CD4-positive, alpha-beta T cell treated with Interleukin-4 for 4 hours (primary cell): ENCODE measurements at places on chromosomes 2 and 18.

GRCh38 chr2:187475499-187476248 lies 27.6 kb upstream of the CALCRL start:
- peak; percentile 10 for DNase-seq

DNA sequence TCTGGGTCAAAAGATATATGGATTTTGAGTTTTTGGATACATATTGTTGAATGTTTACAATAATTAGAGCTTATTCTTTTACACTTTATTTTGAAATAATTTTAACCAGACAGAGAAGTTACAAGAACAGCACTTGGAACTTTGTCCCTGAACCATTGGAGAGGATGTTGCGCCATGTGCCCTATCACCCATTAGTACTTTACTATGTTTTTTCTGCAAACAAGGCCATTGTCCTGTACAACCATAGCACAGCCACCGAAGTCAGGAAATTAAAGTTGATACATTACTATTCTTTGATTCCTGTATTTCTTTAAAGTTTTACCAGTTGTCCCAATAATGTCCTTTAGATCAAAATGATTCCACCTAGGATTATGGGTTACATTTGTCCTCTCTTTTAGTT lies 188.8 kb downstream of the ACKR3 start:
- no peak for DNase-seq

- DNase-seq: no peak
These were observed 283.1 kb upstream of the CYRIA start for GRCh38 chr2:16948710-16949109.

DNA sequence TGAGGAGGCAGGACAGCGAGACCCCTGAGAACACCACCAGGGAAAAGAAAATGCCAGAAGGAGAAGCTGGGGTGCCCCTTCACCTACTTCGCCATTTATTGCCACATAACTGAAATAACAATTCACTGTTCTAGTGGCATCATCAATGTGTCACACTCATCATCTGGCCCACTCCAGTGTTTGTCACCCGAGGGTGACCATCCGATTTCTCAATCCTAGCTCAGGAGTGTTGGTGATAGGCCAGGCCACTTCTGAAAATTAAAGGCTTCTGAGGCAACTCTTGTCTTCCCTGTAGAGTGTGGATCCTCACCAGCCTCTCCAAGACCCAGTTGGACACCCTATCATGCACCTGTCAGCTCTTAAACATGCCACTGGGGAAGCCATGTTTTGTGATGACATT lies 62.9 kb upstream of the BZW1 start:
- DNase-seq: no peak

- DNase-seq: no peak
These were observed 35.2 kb downstream of the FAM228A start for GRCh38 chr2:24210106-24210455.

- no peak for DNase-seq
These were observed 251.2 kb upstream of the PARD3B start for GRCh38 chr2:204293884-204294747.

GRCh38 chr2:45804987-45805755 lies 153.7 kb downstream of the PRKCE start:
- DNase-seq: no peak

DNA sequence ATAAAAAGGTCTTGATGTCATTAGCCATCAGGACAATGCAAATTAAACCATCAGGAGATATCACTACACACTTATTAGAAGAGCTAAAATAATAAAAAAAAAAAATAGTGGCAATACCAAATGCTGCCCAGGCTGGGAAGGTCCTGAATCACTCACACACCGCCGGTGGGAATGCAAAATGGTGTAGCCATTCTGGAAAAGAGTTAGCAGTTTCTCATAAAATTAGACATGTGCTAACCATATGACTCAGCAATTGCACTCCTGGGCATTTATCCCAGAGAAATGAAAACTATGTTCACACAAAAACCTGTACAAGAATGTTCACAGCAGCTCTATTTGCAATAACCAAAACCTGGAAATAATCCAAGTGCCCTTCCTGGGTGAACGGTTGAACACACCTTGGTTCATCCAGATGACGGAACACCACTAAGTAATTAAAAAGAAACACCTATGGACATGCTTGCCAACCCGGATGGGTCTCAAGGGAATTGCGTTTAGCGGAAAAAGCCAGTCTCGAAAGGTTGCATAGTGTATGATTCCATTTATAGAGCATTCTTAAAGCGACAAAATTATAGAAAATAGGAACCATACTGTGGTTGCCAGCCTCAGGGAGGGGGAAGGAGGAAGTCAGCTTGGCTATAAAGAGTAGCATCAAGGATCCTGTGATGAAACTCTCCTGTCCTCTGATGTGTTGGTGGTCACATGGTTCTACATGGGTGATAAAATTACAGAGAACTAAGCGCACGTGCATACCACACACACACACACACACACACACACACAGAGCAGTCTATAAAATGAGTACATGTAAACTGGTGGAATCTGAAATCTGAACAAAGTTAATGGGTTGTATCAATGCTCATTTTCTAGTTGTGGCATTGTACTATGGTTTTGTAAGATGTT lies 4.6 kb downstream of the MBP start:
- DNase-seq: peak; percentile 79

GRCh38 chr18:26721854-26722564 lies 143.5 kb downstream of the AQP4 start:
- no peak for DNase-seq

DNA sequence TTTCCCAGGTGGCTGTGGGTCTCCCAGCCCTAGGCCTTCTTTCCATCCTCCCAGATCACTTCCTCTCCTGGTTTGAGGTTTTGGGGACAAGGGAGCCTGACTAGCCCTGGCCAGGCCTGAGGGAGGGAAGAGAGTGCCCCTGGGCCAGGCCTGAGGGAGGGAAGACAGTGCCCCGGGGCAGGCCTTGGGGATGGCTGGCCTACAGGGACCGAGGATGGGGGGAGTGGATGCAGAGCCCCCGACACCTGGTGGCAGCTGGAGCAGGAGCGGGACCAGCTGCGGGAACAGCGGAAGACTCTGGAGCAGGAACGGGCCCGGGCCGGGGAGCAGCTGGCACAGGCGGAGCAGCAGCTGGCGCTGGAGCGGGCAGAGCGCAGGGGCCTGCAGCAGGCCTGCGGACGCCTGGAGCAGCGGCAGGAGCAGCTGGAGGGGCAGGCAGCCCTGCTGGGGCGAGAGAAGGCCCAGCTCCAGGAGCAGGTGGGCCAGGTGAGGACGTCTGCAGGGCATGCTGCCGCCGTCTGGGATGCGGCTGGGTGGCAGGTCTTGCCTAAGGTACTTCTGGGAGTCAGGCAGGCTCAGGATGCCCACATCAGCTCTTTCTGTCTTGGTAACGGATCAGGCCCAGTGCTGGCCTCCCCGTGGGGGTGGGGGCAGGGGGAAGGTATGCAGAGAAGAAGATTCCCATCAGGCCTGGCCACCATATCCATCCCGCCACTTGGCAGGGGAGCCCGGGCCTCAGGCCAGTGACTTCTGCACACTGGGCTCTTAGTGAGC lies 29.2 kb downstream of the CROCC2 start:
- DNase-seq: no peak

GRCh38 chr18:30679285-30679930 lies 363.1 kb downstream of the DSC3 start:
- no peak for DNase-seq

GRCh38 chr2:19158211-19158610 lies 200.2 kb downstream of the OSR1 start:
- DNase-seq: no peak

DNA sequence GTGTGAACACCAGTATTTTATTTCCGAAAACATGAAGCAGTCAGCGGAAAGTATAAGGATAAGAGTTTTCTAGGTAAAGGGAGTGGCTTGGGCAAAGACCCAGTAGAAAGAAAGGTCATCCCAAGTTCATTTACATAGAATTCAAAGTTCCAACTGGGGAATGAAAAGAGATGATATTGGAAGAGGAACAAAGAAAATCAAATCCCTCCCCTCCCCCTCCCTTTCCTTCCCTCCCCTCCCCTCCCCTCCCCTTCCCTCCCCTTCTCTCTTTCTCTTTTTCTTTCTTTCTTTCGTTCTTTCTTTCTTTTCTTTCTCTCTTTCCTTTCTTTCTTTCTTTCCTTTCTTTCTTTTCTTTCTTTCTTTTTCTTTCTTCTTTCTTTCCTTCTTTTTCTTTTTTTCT lies 675.7 kb upstream of the NRXN1 start:
- DNase-seq: no peak

- DNase-seq: no peak
These were observed 296.9 kb upstream of the CDH19 start for GRCh38 chr18:66900837-66901236.

- no peak for DNase-seq
These were observed 113.4 kb downstream of the EIPR1 start for GRCh38 chr2:3264010-3264744.

GRCh38 chr2:191691016-191691735 lies 13.2 kb downstream of the NABP1 start:
- peak; percentile 81 for DNase-seq

DNA sequence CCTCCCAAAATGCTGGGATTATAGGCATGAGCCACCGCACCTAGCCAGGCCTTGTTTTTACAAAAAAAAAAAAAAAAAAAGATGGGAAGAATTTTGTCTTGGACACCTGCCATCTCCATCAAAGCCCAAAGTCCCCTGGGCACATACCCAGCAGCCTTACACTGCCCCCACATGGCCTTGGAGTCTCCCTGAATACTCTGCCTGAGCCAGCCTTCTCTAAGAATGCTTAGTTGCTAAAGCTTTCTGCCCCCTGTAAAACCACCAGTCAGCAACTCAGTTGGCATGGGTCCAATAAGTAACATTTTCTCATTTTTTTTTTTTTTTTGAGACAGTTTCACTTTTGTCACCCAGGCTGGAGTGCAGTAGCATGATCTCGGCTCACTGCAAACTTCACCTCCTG lies 40.6 kb downstream of the SPC25 start:
- no peak for DNase-seq

DNA sequence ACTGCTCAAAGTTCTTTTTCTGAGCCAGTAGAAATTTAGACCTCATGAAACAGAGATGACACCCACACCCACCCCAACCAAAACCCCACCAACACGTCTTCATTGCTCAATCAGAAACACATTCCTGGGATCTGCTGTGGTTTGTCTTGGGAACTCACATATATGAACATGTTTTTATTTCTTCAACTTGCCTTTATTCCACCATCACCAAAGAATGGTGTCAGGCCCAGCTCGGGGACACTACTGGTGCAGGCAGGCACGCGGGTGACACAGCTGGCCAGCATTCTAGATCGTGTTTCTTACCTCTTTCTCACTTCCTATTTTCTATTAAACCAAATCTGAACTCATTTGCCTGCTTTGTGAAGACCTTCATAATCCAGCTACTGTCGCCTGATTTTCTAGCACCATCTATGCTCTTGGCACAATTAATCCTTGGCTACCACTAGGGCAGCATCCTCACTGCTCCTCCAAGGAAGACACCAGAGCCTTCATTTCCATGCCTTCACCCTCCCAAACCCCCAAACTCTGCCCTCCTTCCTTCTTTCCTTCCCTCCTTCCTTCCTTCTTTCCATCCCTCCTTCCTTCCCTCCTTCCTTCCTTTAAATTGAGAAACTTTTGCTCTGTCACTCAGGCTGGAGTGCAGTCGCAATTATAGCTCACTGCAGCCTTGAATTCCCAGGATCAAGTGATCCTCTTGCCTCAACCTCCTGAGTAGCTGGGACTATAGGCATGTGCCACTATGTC lies 157.1 kb downstream of the BCL2 start:
- DNase-seq: peak; percentile 40

DNA sequence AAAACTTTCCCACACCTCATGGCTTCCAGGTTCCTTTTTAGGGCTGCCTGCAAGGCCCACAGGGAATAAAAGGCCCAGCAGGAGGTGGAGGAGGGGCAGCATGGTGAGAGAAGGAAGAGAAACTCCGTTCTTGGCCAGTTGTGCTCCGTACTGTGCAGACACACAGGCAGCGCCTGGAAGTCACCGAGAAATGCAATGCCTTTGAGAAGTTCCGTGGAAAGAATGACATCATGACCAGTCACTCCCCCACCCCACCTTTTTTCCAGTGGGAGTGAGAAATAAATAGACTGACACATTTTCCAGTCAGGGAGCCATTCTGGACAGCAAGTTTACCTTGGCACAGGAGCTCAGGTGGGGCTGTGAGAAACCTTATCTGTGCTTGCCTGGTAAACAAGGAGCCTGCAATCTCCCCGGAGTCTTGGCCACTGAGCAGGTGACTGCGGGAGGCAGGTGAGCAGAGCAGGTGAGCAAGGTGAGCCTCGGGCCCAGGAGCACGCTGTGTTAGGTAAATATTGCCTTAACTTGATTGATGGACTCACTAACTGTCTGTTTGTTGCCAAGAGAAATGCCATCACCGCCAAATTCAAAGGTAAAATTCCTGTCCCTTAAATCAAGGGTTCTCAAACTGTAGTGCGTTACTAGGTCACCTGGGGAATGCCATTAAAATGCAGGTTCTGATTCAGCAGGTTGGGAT lies 13.5 kb upstream of the LBH start:
- DNase-seq: no peak

DNA sequence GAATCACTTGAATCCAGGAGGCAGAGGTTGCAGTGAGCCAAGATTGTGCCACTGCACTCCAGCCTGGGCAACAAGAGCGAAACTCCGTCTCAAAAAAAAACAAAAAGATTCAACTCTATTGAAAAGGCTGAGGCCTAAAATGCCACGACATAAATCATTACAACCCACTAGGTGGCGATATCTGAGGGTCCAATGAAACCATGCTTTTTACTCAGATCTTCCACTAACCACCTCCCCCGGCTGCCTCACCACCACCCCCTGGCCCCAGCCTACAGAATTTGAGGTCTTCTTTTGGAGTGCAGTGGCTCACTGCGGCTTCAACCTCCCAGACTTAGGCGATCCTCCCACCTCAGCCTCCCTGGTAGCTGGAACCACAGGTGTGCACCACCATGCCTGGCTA lies 57.5 kb downstream of the AP1S3 start:
- DNase-seq: peak; percentile 51

DNA sequence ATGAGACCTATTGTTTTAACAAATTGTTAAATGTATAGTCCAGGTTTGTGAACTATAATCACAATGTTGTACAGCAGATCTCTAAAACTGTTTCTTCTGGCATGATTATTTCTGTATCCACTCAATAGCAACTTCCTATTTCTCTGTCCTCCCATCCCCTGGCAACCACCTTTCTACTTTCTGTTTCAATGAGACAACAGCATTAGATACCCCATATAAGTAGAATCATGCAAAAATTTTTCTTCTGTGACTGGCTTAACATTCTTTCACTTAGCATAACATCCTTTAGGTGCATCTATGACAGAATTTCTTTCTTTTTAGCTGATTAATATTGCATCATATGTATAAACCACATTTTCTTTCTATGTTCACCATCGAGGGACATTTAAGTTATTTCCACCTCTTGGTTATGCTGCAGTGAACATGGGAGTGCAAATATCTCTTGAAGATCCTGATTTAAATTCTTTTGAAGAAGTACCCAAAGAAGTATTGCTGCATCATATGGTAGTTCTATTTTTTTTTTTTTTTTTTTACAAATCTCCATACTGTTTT lies 713.5 kb downstream of the LRP1B start:
- DNase-seq: no peak
